ENCODE measurements at places on chromosomes 3 and 15. TPM values are rescaled to one million over a fixed set of nuclear protein-coding genes. Genes with fewer than 3 reads are reported as not detected.

The BFSP2 gene
- not detected for total RNA-seq

The SLC9C1 gene
- total RNA-seq, result 0.67 TPM

The SLC12A1 gene
- not detected for total RNA-seq

The SNTN gene
- total RNA-seq, result not detected

The NR2E3 gene
- 1.4 TPM for total RNA-seq

The STAB1 gene
- 42.1 TPM for total RNA-seq

The CIP2A gene
- total RNA-seq, result 2.1 TPM

The VGLL3 gene
- total RNA-seq, result 1.1 TPM

DNA sequence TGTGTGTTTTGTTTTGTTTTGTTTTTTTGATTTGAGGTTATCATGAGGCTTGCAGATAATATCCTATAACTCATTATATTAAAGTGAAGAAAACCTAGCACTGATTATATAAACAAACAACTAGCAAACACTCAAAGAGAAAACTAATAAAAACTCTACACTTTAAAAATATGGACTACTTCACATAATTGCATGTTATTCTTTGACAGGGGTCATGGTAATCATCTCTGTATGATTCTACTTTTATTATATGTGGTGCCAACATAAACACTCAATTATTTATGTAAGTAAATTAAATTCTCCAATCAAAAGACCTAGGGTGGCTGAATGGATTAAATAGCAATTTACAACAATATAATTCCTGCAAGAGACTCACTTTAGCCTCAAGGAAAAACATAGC is 44.6 kb upstream of the P3H2 start:
- H3K4me3 ChIP-seq, result no peak overlapping the region
- H3K27ac ChIP-seq, result no peak overlapping the region
- H3K27me3 ChIP-seq, result no peaks in the 10 kb centered on the region
- no peaks in the 10 kb centered on the region for H3K4me1 ChIP-seq
- no peak for DNase-seq

GRCh38 chr3:14787630-14788029 is 31.1 kb upstream of the FGD5 start:
- no peak overlapping the region for H3K27ac ChIP-seq
- no peak overlapping the region for H3K4me3 ChIP-seq
- no peaks in the 10 kb centered on the region for H3K4me1 ChIP-seq
- no peaks in the 10 kb centered on the region for H3K36me3 ChIP-seq

DNA sequence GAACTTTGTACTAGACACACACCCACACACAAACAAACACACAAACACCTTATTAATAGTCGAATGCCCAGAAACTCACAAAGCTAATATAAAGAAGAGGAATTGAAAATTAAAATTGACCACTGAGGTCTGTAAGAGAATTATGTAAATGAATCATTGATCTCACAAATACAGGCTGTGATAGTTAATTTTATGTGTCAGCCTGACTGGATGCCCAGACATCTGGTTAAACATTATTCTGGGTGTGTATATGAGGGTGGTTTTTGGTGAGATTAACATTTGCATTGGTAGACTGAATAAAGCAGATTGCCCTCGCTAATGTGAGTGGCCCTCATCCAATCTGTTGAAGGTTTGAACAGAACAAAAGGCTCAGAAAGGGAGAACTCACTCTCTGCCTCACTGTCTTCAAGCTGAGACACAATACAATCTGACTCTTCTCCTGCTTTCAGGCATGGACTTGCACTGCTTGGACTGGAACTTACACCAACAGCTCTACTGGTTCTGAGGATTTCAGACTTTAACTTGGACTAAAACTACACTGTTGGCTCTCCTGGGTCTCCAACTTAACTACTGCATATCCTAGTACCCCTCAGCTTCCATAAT is 199.4 kb upstream of the TTC14 start:
- no peaks in the 10 kb centered on the region for H3K36me3 ChIP-seq
- H3K27ac ChIP-seq, result no peak overlapping the region
- H3K27me3 ChIP-seq, result no peaks in the 10 kb centered on the region
- no peak overlapping the region for H3K4me3 ChIP-seq
- no peaks in the 10 kb centered on the region for H3K4me1 ChIP-seq

GRCh38 chr3:100516232-100516631 is 23.8 kb downstream of the TMEM45A start:
- no peaks in the 10 kb centered on the region for H3K4me1 ChIP-seq
- no peak overlapping the region for H3K27ac ChIP-seq
- H3K27me3 ChIP-seq, result no peaks in the 10 kb centered on the region
- no peak overlapping the region for H3K4me3 ChIP-seq
- no peaks in the 10 kb centered on the region for H3K36me3 ChIP-seq
- no peak for DNase-seq

- peaks cover 5% of the 10 kb centered on the region for H3K4me1 ChIP-seq
- DNase-seq, result no peak
- H3K36me3 ChIP-seq, result peaks cover 51% of the 10 kb centered on the region
- no peak overlapping the region for H3K27ac ChIP-seq
- no peaks in the 10 kb centered on the region for H3K27me3 ChIP-seq
These were observed 3.9 kb downstream of the RPL35A start for GRCh38 chr3:197953881-197954280.

DNA sequence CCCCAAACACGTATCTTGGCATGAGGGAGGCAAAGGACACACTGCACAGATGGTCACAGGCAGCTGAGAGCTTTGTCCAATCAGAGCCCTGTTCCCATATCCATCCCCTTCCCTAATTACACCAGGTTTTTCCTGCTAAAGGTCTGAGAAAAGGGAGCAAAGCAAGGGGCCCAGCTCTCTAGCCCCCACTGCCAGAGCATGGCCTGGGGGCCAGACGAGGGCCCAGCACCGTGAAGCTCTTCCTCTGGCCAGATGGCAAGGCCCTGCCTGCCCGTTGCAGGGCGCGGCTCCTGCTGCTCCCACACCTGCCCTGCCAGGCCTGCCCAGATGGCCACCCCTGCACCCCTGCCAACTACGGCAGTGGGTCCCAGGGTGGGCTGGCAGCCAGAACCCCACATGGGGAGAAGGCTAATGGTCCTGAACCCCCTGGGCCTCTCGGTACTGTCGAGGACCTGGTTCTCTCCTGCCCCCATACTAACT is 3.2 kb downstream of the SHF start:
- no peak overlapping the region for H3K4me3 ChIP-seq
- no peaks in the 10 kb centered on the region for H3K27me3 ChIP-seq
- H3K4me1 ChIP-seq, result no peaks in the 10 kb centered on the region
- no peak for DNase-seq

GRCh38 chr3:186569779-186570095 is 783 bp upstream of the DNAJB11 start:
- no peaks in the 10 kb centered on the region for H3K4me1 ChIP-seq
- peaks cover 18% of the 10 kb centered on the region for H3K36me3 ChIP-seq
- no peaks in the 10 kb centered on the region for H3K27me3 ChIP-seq
- no peak for DNase-seq
- peak overlapping the region; percentile 97 for H3K4me3 ChIP-seq

GRCh38 chr3:136353461-136353860 is 103.3 kb downstream of the PCCB start:
- H3K4me1 ChIP-seq, result no peaks in the 10 kb centered on the region
- no peak for DNase-seq
- no peak overlapping the region for H3K4me3 ChIP-seq
- H3K27me3 ChIP-seq, result no peaks in the 10 kb centered on the region

DNA sequence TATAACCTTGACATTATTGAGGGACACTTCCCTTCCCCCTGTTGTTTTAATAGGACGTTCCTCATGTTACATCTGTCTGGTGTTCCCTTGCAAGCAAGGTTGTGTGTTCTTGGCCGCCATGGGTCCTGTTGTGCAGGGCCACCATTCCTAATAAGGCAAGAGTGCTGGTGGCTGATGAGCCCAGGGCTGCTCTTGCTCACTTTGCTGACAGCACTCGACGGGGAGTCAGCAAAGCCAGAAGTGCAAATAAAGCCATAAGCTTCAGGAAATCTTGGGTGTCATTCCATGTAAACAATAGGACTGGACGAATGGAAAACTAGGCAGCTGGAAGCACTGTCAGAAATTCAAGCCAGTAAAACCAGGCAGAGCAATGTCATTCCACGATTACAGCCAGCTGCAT is 75.8 kb downstream of the SQOR start:
- no peaks in the 10 kb centered on the region for H3K27me3 ChIP-seq
- H3K27ac ChIP-seq, result no peak overlapping the region
- no peaks in the 10 kb centered on the region for H3K4me1 ChIP-seq
- H3K36me3 ChIP-seq, result no peaks in the 10 kb centered on the region

GRCh38 chr3:102664126-102664525 is 229.3 kb downstream of the ZPLD1 start:
- H3K4me3 ChIP-seq, result no peak overlapping the region
- DNase-seq, result no peak
- H3K27ac ChIP-seq, result no peak overlapping the region
- no peaks in the 10 kb centered on the region for H3K36me3 ChIP-seq
- no peaks in the 10 kb centered on the region for H3K4me1 ChIP-seq

DNA sequence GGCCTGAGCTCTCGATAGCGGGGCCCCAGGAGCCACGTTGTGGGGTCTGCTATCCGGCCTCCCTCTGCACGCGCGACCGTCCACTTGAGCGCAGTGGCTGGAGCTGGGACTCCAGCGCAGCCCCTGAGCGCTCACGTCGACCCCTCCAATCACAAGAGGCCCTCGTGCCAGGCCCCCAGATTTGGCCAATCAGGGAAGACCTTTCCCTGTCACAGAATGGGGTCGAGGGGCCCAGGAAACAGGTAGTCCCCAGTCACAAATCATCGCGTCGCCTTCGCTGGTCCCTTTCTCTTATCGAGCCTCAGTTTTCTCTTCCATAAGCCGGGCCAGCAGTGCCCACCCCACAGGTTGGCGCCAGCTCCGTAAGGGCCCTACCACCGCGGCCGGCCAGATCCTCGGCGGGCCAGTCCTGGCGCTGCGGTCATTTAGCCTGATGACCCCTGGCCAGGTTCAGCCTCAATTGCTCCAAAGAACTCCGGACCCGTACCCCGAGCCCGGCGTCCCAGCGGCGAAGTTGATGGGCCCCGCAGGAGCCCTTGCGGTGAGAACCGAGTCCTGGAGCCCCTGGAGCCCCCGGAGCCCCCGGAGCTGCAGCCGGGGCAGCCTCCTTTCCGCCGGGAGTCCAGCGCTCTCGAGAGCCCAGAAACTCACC is 435 bp downstream of the ALDH1L1 start:
- no peak for DNase-seq
- H3K36me3 ChIP-seq, result no peaks in the 10 kb centered on the region
- H3K4me1 ChIP-seq, result no peaks in the 10 kb centered on the region
- H3K27ac ChIP-seq, result no peak overlapping the region
- H3K27me3 ChIP-seq, result no peaks in the 10 kb centered on the region
- peak overlapping the region; percentile 41 for H3K4me3 ChIP-seq

DNA sequence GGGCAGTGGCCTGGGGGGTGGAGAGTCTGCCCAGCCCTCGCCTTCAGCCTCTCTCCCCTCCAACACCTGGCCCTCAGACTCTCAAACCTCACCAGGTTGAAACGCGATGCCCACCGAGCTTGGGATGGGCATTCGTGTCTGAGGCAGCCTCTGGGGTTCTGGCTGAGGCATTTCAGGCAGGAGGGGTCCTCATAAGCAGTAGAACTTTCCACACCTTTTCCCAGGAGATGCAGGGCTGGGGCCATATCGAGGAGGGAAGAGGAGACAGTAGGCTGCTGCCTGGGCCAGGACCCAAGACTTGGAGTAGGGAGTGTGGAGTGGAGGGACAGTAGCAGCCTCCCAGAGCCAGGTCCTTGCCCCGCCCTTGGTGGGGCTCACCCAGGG is 24.6 kb downstream of the ACAA1 start:
- no peak overlapping the region for H3K4me3 ChIP-seq
- no peak for DNase-seq
- no peaks in the 10 kb centered on the region for H3K27me3 ChIP-seq
- no peaks in the 10 kb centered on the region for H3K36me3 ChIP-seq

GRCh38 chr3:22225161-22225560 is 474.2 kb upstream of the ZNF385D start:
- no peak for DNase-seq
- no peak overlapping the region for H3K4me3 ChIP-seq
- no peak overlapping the region for H3K27ac ChIP-seq
- H3K4me1 ChIP-seq, result no peaks in the 10 kb centered on the region

DNA sequence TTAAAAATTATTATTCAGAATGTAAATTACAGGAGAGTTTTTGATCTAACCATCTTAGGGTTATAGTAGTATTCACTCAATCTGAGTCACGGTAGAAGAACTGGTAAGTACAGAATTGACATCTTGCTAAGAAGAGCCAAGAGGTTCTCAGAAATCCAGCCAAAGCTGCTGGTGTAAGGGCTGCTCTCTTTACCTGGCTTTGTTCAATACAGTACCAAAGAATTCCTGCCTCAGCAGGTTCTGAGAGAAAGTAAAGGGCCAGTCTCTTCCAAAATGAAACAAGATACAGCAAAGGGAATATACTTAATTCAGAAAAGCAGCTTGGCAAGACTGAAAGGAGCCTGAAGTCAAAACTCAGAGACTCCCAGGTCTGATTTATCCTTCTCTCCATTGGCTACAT is 193.1 kb downstream of the TNIK start:
- no peaks in the 10 kb centered on the region for H3K4me1 ChIP-seq
- no peak for DNase-seq
- H3K36me3 ChIP-seq, result no peaks in the 10 kb centered on the region
- no peak overlapping the region for H3K27ac ChIP-seq

GRCh38 chr3:149179220-149179619 is 42.4 kb downstream of the CP start:
- H3K4me1 ChIP-seq, result no peaks in the 10 kb centered on the region
- no peak overlapping the region for H3K27ac ChIP-seq
- no peak overlapping the region for H3K4me3 ChIP-seq
- H3K27me3 ChIP-seq, result no peaks in the 10 kb centered on the region
- peaks cover 26% of the 10 kb centered on the region for H3K36me3 ChIP-seq
- no peak for DNase-seq

- no peak overlapping the region for H3K27ac ChIP-seq
- H3K4me3 ChIP-seq, result no peak overlapping the region
These were observed 33.1 kb upstream of the MED12L start for GRCh38 chr3:151052346-151052745.

DNA sequence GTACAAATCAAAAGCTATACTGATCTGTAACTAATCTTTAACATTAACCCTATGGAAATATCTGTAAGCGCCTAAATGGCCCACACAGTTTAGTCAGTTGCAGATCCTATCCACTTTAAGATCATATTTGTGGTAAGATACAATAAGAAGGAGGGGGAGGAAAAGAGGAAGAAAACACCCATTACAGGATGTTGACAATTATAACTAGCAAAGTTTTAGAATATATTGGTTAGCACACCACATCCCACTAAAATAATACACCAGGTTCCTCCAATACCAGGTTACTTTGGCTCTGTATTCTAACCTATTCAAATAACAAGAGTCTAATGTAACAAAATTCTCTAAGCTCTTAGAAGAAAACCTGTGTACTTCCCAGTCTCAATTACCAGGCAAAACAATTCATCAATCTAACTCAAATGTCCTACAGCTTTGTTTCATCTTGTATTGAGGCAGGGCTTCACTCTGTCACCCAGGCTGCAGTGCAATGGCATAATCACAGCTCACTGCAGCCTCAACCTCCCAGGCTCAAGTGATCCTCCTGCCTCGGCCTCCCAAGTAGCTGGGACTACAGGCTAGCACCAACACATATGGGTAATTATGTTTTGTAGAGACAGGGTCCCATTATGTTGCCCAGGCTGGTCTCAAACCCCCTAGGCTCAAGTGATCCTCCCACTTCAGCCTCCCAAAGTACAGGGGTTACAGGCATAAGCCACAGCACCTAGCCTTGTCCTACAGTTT is 4.2 kb downstream of the SLC4A7 start:
- H3K4me3 ChIP-seq, result no peak overlapping the region
- peaks cover 21% of the 10 kb centered on the region for H3K4me1 ChIP-seq
- no peaks in the 10 kb centered on the region for H3K36me3 ChIP-seq
- H3K27ac ChIP-seq, result peak overlapping the region; percentile 69
- no peaks in the 10 kb centered on the region for H3K27me3 ChIP-seq
